ENCODE measurements at places on chromosomes 3 and 15.

DNA sequence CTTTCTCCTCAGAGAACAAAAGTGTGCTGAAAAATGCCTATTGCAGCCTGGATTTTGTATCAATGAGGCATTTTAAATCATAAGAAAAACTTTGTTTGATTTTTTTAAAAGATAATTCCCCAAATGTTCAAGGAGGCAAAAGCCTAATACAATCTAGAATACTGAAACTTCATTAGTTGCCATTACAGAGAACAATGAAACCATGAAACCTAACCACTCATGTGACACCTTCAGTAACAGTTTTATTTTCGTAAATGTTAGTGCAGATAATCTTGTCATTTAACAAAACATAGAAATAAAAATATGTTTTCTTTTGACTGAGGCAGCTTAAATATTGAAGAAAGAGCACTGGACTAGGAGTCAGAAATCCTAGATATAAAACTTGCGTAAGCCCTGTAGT, 655.9 kb downstream of the RBMS3 start:
- DNase-seq: no peak

DNA sequence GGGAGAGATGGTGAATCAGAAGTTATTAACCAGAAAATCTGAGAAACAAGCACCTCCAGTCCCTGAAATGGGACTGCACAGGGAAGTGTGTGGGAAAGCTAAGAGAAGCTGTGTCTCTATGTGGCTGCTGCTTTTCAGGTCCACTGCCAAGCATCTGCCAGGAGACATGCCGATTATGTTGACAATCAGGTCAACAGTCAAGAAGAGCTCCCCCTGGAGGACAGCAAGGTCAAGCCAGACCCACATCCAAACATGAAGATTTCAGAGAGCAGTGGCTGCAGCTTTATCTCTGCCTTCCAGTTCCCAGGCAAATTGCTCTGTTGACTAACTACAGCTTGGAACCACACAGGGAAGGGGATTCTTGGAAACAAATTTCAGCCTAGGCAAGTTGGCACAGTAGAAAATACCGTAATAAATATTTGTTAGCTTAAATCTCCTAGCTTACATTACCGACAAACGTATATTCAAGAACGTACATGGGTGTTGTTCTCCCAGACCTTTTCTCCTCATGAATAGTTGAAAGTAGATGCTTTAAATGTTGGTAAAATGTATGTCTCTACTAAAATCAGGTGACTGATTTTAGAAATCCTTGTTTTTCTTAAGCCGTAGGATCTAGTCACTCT, 394.5 kb upstream of the RARB start:
- no peak for DNase-seq

GRCh38 chr3:42036483-42036823, 54.7 kb upstream of the TRAK1 start:
- no peak for DNase-seq

GRCh38 chr3:168847291-168847883, 751.7 kb upstream of the GOLIM4 start:
- no peak for DNase-seq

DNA sequence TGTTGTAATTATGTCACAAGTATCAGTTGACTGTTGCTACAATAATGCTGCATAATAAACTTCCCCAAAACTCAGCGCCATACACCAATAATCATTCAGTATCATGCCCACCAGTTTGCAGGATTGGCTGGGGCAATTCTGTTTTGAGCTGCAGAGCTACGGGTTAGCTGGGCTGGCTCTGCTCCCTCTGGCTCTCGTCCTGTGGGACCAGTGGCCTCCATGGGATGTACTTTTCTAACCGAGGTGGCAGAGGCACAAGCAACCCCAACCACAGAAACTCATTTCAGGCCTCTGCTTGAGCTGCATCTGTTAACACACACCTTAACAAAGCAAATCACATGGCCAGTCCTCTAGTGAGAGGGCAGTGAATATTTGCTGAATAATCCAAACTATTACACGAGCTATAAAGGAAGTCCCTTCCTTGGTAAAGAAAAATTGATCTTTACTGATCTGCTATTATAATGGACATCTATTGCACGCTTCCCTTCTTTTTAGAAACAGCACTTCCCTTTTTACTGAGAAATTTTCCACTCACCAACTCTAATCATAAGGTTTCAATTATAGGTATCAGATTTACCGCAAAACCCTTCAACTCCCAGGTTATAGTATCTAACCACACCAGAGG, 10.9 kb upstream of the BCL2A1 start:
- no peak for DNase-seq

- DNase-seq: no peak
These were observed 270.7 kb upstream of the SLITRK3 start for GRCh38 chr3:165466856-165467255.

- no peak for DNase-seq
These were observed 32.8 kb downstream of the SEC62 start for GRCh38 chr3:169999433-169999832.

- DNase-seq: no peak
These were observed 22.4 kb downstream of the RLBP1 start for GRCh38 chr15:89198934-89199333.

DNA sequence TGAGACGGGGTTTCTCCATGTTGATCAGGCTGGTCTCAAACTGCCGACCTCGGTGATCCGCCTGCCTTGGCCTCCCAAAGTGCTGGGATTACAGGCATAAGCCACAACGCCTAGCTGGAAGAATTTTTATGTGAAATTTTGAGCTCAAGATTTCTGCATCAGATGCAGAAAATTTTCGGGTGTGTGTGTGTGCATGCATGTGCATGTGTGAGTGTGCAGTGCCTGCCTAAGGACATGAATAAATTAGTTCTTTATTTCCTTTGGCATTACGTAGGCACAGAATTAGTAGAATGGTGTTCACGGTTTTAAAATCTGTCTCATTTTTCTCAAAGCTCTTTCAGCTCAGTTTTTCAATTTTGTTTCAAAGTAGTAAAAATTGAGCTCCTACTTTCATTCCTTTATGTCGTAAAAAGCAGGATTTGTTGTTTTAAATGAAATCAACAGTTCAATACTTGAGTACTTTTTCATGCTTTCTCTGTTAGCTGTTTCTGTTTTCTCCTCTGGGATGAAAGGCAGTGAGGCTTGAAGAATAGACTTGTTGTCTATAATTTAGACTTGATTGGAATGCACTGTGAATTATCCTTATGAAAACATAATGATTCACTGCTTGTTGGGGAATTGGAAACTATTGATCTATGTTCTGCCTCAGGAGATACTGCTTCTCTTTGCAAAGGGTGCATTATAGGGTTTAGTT, 23.3 kb upstream of the RAB11A start:
- no peak for DNase-seq

DNA sequence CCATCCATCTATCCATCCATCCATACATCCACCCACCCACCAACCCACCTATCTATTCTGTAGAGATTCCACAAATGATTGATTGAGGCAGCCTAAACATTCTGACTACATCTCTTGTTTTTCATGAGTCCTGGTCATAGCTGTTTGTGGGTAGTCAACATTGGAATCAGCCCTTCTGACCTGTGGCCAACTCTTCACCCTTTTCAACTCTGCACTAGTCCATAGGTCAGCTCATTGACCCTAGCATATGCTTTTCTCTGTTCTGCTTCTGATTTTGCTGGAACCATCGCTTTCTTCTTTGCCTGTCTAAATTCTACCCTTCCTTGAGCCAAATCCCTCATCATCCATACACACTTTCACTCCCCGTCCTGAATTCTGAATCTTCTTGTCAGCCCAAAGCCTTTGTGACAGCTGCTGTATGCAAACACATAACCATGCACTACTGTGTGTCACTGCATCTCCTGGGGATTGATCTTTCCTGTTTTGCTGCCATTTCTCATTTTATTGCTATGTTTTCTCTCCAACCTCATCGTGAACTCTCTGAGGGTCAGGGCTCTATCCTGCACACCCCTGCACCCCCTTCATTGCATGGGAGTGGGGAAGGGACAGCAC, 16.8 kb upstream of the KCTD6 start:
- no peak for DNase-seq

GRCh38 chr3:149879872-149880271, 66.9 kb downstream of the RNF13 start:
- DNase-seq: no peak

GRCh38 chr3:43022121-43022520, 43.0 kb downstream of the GASK1A start:
- DNase-seq: no peak

DNA sequence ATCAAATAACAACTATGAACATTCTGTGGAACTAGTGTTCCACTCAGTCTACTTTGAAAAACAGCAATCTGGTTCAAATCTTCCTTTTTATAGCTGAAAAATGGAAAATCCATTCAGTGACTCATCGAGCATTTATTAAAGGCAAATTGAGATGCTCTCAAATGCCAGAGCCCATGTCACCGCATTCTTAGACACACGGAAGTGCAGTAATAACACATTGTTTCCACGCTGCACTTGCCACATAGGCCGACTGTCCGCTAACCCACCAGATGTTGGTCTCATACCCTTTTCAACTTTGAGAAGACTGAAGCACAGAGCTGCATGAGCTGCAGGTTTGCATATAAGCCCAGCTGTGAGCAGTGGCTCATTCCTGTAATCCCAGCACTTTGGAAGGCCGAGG, 95.9 kb downstream of the TMEM266 start:
- DNase-seq: no peak

GRCh38 chr15:62940755-62941361, 101.7 kb upstream of the TPM1 start:
- no peak for DNase-seq

DNA sequence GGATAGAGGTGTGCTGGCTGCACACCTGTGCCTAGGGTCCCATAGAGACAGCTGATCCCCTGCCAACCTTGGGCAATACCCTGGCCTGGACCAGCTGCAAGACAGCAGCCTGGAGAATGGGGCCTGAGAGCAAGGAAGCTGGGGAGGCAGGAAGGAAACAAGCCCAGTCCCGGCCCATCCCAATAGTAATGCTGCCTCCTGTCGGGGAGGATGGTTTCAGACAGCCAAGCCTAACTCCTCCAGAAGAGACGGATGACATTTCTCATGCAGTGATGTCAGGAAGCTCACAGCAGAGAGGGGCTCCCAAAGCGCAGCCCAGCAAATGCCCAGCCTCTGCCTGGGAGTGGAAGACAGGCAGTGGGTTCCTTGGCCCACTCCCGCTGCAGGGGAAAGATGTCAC, 408.8 kb downstream of the OCA2 start:
- DNase-seq: no peak

DNA sequence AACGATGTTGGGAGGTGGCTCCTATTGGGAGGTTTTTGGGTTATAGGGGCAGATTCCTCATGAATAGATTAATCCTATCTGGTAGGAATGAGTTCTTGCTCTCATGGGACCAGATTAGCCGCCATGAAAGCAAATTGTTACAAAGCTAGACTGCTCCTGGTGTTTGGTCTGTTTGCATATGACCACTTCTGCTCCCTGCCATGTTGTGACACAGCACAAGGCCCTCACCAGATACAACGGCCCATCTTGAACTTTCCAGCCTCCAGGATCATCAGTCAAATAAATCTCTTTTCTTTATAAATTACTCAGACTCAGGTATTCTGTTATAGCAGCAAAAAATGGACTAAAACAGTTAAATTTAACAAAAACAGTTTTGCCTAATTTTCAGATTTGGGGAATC, 34.4 kb downstream of the TRIM42 start:
- DNase-seq: no peak

DNA sequence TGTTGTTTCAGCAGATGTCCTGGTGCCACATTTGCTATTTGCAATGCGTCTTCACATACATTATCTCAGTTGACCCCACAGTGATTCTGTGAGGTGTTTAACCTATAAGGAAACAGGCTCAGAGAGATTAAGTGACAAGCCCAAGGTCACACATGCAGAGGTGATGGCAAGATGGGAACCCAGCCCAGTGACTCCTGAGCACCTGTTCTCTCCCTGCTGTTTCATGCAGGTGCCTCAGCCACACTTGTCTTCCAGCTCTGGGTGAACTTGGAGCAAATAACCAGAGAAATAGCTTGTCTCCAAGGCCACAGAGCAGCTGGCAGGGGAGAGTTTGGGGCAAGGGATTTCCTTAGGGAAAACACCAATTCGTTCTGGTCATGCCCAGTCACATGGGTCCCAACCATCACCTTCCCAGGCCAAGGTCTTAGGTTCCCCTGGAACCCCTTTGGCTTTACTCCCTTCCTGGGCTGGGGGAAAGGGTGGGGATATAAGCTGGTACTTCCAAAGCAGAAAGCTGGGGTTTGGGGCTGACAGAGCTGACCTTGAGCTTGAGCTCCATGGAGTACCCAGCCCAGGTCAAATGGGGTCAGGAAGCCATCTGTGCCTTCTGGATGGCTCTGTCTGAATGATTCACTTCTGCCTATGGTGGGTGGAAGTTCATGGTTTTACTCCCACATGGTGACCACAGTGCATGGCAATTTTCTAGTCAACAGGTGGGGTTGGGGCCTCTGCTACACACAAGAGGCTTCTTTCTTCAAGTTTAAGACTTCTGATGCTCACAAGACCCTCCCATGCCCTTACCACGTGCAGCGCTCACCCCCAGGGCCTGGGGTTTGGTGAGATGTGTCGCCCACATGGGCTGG, 22.4 kb downstream of the LIPC start:
- no peak for DNase-seq

DNA sequence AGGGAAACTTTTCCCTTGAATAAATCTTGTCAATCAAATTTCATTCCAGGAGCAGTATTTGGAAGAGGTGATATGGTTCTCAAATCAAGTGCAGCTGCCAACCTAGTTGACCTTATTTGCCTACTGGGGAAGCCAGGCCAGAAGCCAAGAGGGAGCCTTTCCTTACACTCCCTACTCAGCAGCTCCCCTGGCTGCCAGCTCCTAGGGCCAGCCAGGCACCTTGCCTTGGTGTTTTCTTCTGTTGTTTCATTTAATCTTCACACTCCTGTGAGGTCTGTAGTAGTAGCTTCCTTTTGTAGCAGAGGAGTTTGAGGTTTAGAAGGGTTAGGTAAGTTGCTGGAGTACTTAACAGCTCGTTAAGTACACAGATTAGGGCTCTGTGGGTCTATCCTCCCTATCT, 22.6 kb downstream of the MKRN2OS start:
- no peak for DNase-seq

- no peak for DNase-seq
These were observed 14.8 kb upstream of the TOPBP1 start for GRCh38 chr3:133676336-133677118.

DNA sequence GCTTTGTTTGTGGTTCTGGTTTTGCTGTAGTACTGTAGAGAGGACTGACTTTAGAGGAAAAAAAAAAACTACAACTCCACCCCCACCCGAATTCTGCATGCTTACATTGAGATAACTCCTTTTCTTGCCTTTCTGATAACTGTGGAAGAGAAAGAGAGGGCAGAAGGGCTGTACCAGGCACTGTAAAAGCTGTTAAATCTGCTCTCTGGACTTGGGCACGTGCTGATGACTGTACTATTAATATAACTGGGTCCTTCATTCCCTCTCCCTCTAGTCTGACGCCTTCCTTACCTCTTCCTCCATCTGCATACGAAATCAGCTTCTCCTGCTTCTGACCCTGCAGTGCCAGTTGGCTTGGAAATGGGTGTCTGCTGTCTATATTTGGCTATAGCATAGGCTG, 15.0 kb downstream of the MAPKBP1 start:
- no peak for DNase-seq
